NCI-H1694 (cell line): ENCODE measurements at places on chromosomes 2 and 18.

DNA sequence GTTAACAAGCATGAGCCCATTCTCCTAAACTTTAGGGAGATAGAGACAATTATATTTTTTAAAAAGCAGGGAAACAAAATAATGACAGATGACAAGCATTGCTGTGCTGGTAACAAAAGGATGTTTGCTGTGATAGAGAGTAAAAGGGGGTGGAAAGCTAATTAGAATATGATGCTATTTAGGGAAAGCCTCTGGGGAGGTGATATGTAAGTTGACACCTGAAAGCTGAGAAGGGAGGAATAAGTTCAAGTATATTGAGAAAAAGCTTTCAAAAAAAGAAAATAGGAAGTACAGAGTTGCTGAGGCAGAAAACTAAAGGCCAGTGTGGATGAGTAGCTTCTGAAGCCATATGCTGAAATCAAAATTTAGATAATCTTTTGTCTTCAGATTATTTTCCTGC, 565.2 kb upstream of the NRXN1 start:
- no peak for DNase-seq

DNA sequence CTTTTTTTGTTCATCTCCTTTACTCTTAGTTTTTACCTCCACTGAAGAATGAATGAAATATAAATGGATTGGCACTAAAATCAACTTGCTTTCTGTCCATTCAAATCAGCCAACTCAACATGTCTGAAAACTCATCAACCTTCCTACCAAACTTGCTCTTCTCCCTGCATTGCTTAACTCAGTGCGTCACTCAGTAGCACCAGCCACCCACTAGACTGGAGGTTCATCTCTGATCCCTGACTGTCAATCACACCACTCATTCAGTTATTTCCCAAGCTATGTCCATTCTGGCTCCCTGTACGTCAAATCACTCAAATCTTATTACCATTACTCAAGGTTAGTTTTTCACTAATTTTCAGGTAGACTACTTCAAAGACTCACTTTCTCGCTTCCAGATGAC, 75.2 kb upstream of the RBMS1 start:
- no peak for DNase-seq

DNA sequence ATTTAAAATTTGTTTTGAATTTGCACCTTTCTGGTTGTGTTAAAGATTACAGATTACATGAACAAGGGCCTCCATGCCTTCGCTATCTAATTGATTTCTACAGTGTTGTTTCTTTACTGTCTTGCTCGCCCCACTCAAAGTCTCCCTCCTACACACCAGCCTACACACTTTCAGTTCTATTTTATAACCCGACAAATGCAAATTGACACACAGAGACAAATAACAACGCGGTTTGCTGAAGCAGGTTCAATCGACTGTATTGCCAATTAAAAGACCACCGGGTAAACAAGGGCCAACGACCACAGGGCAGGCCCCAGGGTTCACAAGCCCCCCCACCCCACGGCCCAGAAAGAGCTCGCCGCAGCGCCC, 869 bp downstream of the STARD7 start:
- no peak for DNase-seq

GRCh38 chr2:129010262-129010661, 691.6 kb upstream of the HS6ST1 start:
- no peak for DNase-seq

- DNase-seq: no peak
Measured at GRCh38 chr2:227826563-227826962, 12.9 kb downstream of the CCL20 start.

DNA sequence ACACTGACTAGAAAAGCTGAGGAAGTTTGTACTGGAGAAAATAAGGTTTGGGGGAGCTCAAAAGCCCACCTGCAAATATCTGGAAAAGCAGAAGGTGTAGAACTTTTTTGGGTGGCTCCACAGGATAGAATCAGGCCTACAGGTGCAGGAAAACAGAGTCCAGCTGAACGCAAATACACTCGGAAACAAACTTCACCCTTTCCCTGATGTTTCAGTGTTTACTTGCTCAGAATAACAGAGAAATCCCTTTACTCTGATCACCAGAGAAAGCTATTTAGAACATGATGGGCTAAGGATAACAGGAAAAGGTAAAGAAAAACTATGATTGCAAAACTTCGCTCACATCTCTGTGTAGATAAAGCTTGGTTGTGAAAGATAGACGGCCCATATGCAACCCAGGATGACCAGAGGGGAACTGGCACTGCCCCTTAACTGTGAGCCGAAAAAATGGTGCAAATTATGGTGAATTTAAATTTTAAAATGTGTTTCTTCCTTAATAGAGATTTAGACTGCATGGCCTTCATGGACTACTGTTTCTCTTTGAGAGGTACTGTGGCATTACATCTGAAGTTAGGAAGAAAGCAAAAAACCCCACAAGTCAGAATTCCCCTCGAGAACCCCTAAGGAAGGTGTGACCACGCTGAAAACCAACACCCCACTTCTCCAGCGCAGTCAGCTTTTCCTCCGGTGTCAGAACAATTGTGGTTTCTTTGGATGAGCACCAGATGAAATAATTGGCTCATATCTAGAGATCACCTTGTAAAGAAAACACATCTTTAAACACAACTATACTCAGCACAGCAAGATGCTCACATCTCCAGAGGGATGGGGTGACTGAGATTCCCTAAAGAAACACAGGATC, 84.5 kb upstream of the TMEM247 start:
- DNase-seq: no peak

- DNase-seq: no peak
Measured at GRCh38 chr2:137693534-137693933, 270.7 kb upstream of the HNMT start.

DNA sequence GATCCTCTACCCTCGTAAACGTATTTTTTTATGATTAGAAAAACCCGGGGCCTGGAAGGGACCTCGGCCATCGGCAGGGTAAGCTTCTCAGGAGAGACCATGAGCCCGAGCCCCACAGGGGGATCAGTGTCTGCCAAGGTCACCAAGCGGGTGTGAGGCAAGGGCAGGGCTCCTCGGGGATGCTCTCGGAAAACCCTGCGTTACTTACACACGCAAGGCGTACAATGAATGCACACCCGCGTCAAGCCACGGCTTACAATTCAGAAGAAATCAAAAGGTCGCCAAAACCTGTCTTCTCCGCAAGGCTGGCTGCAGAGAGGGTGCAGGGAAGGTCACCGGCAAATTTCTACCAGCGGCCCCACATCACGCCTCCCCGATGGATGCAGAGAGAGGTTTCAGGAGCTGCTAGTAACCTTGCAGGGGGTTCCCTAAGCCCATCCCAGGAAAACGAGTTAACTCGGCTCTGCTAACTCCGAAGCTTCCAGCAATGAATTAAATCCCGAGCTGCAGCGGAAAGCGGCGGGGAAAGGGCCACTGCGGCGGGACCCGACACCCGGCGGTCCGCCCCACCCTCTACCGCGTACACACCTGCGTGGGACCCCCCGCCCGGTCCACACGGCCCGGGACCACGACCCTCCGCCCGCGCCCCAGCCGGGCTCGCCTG, 638 bp downstream of the ST3GAL5 start:
- DNase-seq: peak; percentile 13

- peak; percentile 47 for DNase-seq
Measured at GRCh38 chr2:24382363-24383073, 22.2 kb upstream of the ITSN2 start.

DNA sequence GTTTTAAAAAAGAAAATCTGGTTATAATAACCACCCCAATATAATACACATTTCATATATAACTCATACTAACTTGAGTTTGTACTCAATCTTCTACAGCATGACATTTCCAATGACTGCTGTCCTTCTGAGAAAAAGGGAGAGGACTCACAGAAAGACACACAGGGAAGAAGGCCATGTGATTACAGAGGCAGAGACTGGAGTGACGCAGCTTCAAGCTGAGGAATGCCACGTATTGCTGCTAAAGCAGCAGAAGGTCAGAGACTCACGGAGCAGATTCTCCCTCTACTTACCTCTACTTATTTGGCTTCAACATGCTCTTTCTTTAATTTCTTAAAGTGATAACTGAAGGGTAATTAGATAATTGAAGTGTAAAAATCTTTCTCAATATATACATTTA, 753.5 kb upstream of the PKDCC start:
- DNase-seq: no peak

GRCh38 chr2:38504169-38504568, 98.6 kb downstream of the HNRNPLL start:
- no peak for DNase-seq

GRCh38 chr2:20049637-20050036, 1.8 kb downstream of the LAPTM4A start:
- no peak for DNase-seq

- DNase-seq: no peak
Measured at GRCh38 chr2:10557506-10558265, 109.6 kb upstream of the ODC1 start.

DNA sequence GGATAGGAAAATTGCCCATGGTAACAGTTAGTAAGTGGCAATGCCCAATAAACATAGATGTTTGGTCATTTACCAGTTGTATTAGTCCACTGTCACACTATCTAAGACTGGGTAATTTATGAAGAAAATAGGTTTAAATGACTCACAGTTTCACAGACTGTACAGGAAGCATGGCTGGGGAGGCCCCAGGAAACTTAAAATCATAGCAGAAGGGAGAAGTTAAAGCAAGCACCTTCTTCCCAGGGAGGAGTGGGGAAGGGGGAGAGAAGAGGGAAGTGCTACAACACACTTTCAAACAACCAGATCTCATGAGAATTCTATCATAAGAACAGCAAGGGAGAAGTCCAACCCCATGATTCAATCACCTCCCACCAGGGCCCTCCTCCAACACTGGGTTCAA, 23.4 kb downstream of the NR4A2 start:
- no peak for DNase-seq

DNA sequence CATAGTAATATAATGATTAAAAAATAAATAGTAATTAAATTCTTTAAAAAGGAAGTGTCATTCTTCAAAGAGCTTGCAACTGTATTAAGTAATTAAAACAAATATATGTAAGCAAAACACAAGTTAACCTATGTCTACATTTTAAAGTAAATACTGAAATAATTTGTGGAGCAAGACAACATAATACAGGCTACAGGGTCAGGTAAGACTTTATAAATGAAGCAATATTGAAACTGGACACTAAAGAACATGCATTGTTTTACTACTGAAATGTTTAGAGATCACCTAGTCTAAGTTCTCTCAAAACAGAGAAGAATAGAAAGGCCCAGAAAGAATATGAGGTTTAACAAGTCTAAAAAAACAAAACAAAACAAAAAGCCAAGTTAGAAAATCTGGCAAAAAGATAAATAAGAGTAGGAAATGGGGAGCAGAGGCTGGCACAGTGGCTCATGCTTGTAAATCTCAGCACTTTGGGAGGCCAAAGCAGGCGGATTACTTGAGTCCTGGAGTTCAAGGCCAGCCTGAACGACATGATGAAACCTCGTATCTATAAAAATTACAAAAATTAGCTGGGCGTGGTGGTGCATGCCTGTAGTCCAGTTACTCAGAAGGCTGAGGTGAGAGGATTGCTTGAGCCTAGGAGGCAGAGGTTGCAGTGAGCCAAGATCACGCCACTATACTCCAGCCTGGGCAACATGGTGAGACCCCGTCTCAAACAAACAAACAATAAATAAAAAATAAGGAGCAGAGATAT, 34.4 kb downstream of the VPS54 start:
- DNase-seq: no peak

- no peak for DNase-seq
Measured at GRCh38 chr2:67500541-67500940, 103.4 kb downstream of the ETAA1 start.

- no peak for DNase-seq
Measured at GRCh38 chr2:240196716-240197461, 56.4 kb upstream of the OTOS start.

DNA sequence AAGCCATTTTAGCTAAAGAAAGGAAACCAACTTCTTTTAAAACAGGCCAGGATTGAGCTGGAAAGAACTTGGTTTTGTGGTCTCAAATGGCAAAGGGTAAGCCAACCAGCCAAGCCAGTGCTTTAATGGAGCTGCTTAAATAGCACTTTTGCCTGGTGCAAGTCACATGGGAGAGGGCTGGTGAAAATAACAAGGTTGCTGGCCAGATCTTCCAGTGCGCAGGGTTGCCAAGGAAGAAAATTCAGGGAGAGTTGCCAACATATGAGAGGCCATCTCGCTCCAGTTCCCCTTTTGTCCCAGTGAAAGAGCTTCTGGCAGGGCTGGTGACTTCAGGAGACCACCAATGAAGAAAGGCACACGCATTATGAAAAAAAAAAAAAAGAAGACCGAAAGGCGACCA, 57.3 kb downstream of the IRS1 start:
- DNase-seq: no peak

DNA sequence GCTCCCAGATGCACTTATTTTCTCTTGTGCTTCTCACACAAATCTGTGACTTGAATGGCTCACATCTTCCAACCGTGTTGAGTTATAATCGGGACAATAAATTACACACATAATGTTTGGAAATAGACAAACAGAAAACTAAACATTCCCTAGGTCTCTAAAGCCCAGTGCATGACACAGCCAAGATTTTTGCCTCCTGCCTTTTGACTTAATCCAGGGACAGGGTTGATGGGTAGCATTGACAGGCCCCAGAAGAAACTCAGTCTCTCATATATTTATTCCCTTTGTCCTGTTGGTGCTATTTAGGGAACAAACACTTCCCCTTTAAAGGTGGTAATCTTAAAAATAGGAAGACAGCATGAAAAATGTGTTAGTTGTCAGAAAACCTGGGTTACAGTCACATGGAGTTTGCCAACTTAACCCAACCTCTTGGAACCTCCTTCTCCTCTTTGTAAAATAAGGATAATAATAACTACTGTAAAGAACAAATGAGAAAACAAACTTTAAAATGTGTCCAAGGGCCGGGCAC, 24.0 kb upstream of the ARPC2 start:
- DNase-seq: no peak

DNA sequence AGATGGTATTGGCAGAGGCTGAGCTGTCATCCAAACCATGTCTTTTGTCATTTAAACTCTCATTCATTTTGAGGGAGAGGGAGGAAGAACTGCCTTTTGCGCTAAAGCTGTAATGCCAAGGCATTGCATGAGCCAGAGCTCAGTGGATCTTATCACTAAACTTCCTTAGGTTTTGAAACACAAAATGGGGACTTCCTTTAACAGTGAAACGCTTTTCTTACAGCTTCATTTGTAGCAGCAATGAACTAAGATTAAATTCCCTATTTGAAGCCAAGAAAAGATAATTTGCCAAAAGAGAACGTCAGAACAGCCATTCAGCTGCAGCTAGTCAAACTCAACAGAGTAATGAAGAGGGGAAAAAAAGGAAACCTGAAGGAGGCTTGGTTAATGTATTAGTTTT, 143.5 kb upstream of the MMADHC start:
- no peak for DNase-seq

DNA sequence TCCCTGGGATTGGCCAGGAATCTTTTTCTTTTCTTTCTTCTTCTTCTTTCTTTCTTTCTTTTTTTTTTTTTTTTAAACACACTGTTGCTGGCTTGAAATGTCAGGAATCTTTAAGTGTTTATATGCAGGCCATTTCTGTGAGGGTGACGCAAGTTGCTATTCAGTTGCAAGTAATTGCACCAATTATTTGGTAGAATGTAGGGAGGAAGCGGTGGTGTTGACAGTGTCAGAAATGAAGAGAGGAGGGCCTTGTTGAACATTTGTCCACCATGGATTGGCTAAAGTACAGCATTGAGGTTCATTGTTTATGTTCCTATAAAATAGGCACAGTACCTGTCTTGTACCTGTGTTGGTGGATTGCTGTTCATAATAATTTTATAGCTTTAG, 6.5 kb downstream of the RPIA start:
- DNase-seq: no peak

- peak; percentile 31 for DNase-seq
Measured at GRCh38 chr2:26892922-26893524, 45.1 kb downstream of the DPYSL5 start.

- DNase-seq: peak; percentile 25
Measured at GRCh38 chr2:99974275-99974674, 168.1 kb downstream of the AFF3 start.
